ENCODE measurements at places on chromosomes 13 and 19.
A peak's percentile ranks its signal among the peaks of the same experiment; 100 is the strongest.

GRCh38 chr13:104006625-104007075, 940.4 kb upstream of the SLC10A2 start:
- DNase-seq = peak; percentile 31

DNA sequence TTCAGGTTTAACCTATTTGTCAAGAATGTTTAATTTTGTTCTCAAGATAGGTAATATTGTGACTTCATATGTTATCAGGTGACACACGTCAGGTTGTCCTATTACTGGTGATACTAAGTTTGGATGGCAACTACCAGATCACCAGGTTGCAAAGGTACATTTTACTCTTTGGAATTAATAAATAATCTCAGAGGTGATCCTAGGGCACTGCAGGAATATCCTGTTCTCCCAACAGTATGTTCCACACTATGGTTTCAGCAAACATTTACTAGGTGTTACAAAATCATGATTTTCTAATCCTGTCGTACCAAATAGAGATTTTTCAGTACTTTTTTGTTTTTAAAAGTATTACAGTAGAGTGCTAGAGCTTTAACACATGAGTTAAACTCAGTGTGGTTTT, 29.3 kb upstream of the MYCBP2 start:
- DNase-seq = no peak

GRCh38 chr13:79668201-79668752, 187.3 kb downstream of the NDFIP2 start:
- no peak for DNase-seq

GRCh38 chr19:45528744-45529419, 21.6 kb downstream of the VASP start:
- DNase-seq = no peak

- no peak for DNase-seq
Observed at GRCh38 chr13:72112216-72112615, 245.2 kb upstream of the DACH1 start.

DNA sequence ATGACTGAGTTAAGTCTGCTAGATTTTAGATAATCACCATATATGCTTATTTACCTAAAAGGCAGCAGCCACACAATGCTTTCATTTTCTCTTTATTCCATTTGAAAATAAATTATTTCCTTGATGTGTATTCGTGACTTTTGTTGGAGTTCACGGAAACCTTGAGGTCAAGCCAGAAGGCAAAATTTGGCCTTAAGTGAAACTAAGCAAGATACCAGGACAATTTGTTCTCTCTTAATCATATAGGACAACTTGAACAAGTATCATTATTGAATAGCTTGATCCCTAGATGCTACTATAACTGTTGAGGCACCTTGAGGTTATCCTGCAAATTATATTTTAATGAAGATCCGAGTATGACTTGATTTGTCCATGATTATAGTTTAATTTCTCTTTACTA, 429.2 kb upstream of the DACH1 start:
- no peak for DNase-seq

GRCh38 chr19:53192771-53193534, at the start of gene ZNF665:
Gene ZNF665 (minus strand): TSS chr19:53193358. CDS start chr19:53182898, 10,460 bp downstream.
- DNase-seq = peak; percentile 95

DNA sequence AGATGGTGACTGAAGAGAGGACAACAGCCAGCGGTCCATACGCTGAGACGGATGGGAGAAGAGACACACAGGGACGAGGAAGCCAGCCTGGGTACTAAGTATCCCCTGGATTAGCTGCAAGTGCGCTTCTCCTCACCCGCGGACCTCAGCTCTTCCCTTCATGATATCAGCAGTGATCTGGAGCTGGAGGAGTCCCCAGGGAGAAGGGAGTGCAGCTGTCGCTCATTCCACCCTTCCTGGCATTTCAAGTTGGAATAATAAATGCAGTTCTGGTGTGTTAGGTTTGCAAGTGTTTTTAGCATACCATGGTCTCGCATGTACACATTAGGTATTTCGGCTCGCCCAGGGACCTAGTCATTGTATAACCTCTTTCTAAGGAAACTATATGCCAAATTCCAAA, 88.5 kb upstream of the C1QTNF9B start:
- no peak for DNase-seq

DNA sequence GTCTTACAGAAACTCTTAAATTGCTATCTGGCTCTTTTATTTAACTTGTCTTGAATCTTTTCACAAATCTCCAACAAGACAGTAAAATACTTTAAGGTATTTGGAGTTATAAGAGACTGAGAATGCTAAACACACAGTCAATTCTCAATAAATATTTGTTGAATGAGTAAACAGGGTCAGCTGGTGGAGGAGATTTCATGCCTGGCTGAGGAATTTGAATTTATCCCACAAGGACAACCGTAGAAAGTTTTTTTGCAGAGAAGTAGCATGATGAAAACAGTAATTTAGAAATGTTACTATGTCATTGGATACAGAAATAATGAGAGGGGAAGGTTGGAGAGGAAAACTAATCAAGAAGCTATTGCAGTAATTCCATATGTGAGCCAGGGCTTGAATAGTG, 1223.7 kb downstream of the PCDH17 start:
- DNase-seq = no peak

DNA sequence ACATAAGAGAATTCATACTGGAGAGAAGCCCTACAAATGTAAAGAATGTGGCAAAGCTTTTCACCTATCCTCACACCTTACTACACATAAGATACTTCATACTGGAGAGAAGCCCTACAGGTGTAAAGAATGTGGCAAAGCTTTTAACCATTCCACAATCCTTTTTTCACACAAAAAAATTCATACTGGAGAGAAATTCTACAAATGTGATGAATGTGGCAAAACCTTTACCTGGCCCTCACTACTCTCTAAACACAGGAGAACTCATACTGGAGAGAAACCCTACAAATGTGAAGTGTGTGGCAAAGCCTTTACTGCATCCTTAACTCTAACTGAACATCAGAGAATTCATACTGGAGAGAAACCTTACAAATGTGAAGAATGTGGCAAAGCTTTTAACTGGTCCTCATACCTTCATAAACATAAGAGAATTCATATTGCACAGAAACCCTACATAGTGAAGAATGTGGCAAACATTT, 14.0 kb upstream of the ZNF506 start:
- DNase-seq = no peak

GRCh38 chr19:19594381-19594780, 24.1 kb downstream of the PBX4 start:
- peak; percentile 24 for DNase-seq

- DNase-seq = peak; percentile 68
Observed at GRCh38 chr19:5983367-5983955, 5.5 kb upstream of the RANBP3 start.

DNA sequence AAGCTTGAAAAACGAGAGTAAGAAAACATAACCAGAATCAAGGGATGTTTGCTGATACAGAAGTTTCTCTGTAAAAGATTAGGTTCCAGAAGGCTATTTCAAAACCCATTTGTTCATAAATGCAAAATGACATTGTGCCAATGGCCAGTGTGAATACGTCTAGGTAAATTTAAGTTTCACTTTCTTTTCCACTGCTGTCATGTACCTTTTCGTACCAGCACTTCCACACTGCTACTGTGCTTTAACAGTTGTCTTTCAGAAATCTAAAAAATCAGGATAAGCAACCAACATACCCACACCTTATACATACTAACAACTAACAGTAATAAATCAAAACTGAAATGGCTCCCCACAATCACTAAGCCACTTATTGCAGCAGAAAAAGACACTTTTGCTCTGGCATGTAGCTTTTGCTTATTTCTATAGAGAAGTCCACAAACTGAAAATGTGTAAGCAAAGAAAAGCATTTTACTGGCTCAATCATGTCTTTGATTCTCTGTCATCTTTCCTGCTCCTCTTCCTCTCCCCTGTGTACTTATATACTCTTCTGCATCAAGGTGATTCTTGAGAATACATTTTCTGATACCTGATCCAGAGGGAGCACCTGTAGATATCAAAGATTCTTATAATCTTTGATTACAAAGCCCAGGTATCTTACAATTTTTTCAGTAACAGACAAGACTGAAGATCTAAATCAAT, 34.3 kb downstream of the ELF1 start:
- DNase-seq = no peak

DNA sequence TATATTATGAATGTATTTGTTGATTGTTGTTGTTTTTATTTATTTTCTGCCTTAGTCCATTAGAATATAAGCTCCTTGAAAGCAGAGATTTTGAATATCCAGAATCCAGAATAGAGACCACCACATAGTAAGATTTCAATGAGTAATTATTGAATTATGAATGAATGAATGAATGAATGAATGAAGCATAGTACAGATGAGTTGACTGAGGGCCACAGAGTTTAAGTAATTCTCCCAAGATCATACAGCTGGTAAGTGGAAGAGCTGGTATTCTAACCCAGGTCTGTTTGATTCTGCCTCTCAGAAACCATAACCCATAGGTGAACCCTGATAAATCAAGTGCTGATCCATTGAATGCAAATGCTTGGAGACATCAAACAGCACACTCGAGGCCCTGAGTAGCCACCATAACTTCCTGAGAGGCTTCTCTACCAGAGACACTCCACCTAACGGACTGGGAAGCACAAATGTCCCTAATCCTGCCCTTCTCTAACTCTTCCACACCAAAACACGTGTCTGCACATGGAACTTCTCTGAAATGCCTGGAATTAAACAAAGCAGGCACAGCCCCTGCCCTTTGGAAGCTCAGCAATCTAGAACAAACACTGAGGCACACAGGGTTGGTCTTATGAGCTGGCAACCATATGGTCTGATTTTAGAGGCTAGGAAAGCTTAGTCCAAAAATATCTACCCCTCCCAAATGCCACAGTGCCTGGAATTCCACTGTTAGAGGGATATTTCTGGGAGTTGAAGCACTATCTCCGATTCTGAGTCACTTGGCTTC, 190.1 kb downstream of the FOXO1 start:
- DNase-seq = peak; percentile 18

- no peak for DNase-seq
Observed at GRCh38 chr13:42808341-42808940, 27.1 kb downstream of the FAM216B start.

GRCh38 chr19:2579678-2580280, 103.9 kb downstream of the GADD45B start:
- DNase-seq = no peak

GRCh38 chr13:28145049-28145448, 6.7 kb downstream of the PAN3 start:
- DNase-seq = no peak

GRCh38 chr13:96248103-96248502, 158.2 kb downstream of the HS6ST3 start:
- no peak for DNase-seq

GRCh38 chr13:31154939-31155338, 6.8 kb downstream of the HSPH1 start:
- DNase-seq = no peak

GRCh38 chr13:37023871-37024270, 23.3 kb downstream of the EXOSC8 start:
- DNase-seq = peak; percentile 61

- DNase-seq = no peak
Observed at GRCh38 chr13:55816976-55817601, 1323.6 kb upstream of the PRR20A start.

- no peak for DNase-seq
Observed at GRCh38 chr13:106425661-106426060, 109.8 kb downstream of the EFNB2 start.

DNA sequence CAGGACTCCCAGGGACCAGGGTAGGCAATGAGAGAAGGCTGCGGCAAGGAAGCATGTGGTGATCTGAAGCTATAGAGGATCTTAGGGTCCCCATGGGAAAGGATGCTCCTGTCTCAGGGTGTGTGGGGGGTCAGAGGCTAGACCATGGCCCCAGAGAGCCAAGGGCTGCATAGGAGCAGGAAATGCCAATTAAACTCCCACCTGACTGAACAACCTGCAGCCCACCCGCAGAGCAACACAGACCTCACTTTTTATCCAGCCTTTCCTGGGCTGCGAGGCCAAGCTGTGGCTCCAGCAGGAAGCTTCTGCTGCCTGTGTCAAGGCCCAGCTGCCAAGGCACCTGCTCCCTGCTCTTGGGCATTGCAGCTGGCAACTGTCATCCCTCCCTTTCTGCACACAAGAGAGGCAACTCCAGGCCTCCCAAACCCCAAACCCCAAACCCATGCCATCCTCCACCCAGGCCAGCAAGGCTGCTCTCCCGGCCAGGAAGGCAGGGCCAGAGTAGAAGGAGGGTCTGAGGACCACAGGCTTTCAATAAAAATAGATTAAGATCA, 290.1 kb downstream of the FOXO1 start:
- no peak for DNase-seq

- no peak for DNase-seq
Observed at GRCh38 chr19:38265213-38265861, 964 bp downstream of the SPINT2 start.

DNA sequence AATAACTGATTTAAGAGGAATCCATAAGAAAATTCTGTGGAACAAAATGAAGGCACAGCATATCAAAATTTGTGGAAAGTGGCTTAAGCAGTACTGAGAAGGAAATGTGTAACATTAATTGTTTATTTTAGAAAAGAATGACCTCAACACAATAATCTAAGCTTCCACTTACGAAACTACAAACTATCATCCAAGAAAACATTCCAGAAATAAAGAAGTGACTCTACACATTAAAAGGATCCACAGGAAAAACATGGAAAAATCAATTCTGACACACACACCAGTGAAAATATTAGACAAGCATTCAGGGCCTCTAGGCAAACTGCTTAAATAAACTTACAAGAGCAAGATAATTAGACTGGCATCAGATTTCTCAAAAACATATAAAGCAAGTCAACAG, 14.0 kb downstream of the EXOSC8 start:
- DNase-seq = no peak

DNA sequence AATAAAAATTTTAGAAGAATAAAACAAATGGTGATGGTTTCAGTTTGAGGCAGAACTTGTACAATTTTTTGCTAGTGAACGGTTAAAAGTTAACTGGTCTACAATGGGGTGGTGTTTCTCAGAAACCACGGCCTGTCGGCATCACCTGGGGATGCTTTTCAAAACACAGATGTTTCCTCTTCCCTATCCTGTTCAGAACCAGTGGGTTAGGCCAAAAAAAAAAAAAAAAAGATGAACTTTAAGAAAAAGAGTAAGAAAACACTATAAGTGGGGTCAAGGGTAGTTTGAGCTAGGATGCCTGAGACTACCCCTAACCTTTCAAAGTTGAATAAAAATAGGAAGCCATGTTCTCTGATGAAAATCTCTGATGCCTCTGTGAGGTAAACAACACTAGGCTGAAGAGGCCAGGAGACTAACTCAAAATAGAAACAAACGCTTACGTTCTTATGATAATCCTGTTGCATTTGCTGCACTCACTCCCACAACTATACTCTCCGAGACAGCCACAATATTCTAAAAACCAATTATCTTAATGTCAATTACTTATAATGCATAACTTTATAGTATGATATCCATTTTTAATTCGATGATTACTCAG, 3.3 kb downstream of the MTIF3 start:
- no peak for DNase-seq
